Endodermal cell (in vitro differentiated cells): ENCODE measurements at places on chromosomes 13 and 19. TPM values are rescaled to one million over a fixed set of nuclear protein-coding genes. Genes with fewer than 3 reads are reported as not detected.

Gene SCAMP4
- total RNA-seq: 67.7 and 75.3 TPM in 2 replicates

Gene SPACA4
- not detected in 3 replicates for total RNA-seq

Gene NUFIP1
- total RNA-seq: 11.0 and 11.6 TPM in 2 replicates

- no peak overlapping the region for H3K4me3 ChIP-seq
- peaks cover 19% of the 10 kb centered on the region for H3K27me3 ChIP-seq
- no peak for DNase-seq
- no peaks in the 10 kb centered on the region for H3K36me3 ChIP-seq
Measured at GRCh38 chr19:51009061-51009891, 7.9 kb upstream of the KLK8 start.

- H3K4me1 ChIP-seq: no peaks in the 10 kb centered on the region
- H3K27ac ChIP-seq: no peak overlapping the region
- peak; percentile 41 for DNase-seq
- no peaks in the 10 kb centered on the region for H3K36me3 ChIP-seq
Measured at GRCh38 chr13:112325142-112325808, 50.9 kb upstream of the SPACA7 start.

GRCh38 chr19:48479686-48480085 lies 10.5 kb downstream of the CYTH2 start:
- no peak overlapping the region for H3K27ac ChIP-seq
- H3K36me3 ChIP-seq: peaks cover 56% of the 10 kb centered on the region
- no peak for DNase-seq
- no peak overlapping the region for H3K4me3 ChIP-seq
- H3K27me3 ChIP-seq: no peaks in the 10 kb centered on the region

- H3K4me3 ChIP-seq: no peak overlapping the region
- H3K27ac ChIP-seq: no peak overlapping the region
- no peaks in the 10 kb centered on the region for H3K27me3 ChIP-seq
Measured at GRCh38 chr13:47853236-47853635, 147.8 kb downstream of the SUCLA2 start.

DNA sequence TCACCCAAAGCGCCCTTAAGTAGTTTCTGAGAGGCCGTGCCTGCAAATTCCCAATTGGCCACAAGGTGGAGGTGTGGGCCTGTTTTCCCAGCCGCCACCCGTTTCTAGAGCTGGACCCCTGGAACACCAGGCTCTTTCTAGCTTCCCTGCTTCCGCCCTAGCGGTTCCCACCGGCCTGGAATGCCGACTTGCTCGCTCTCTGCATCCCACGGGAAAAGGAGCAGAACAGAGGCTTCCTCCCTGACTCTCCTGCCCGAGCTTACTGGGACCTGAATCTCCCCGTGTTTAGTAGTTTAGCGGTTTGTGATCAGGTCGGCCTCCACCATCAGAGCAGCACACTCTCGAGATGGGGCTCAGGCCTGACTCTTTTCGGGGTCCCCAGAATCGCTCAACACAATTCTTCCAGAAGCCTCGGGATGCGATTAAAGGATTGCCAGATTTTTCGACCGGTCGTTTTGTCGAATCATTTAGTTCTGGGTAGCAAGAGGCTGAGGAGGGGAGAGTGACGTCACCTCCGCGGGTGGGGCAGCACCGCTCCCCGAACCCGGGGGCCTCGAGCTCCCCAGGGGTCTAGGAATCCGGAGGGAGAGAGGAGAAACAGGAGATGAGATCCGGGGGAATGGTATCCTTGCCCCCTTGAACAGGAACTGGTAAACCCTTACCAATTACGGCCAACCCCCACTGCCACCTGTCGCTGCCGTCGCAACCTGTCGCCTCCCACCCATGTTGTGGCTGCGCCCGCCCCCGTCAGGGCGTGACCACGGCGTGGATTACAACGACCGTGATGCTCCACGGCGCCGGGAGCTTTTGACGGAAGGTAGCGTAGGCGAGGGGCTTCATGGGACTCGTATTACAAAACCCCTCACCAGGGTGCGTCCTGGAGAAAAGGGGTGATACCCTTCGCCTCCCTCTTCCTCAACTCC lies 8.0 kb downstream of the NAPSA start:
- no peaks in the 10 kb centered on the region for H3K27me3 ChIP-seq
- no peak overlapping the region for H3K27ac ChIP-seq
- H3K4me3 ChIP-seq: no peak overlapping the region
- H3K4me1 ChIP-seq: no peaks in the 10 kb centered on the region
- DNase-seq: peak; percentile 93

DNA sequence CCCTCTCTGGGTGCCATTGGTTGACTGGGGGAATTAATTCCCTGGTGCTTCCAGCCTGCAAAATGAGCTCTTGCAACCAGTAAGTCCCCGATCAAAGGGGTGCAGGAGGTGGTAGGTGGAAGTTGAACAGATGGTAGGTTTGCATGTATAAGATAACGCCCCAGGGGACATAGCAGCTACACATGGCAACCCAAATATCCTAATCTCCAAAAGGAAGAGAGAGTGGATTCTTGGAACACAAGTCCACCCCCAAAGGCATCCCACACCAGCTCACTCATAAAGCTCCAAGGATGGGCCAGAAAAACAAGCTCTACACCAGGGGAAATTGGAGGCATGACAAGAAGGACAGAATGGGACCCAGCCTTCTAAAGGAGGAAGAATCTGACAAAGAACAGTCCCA lies 4.8 kb downstream of the CD209 start:
- no peak overlapping the region for H3K27ac ChIP-seq
- H3K4me3 ChIP-seq: no peak overlapping the region
- no peak for DNase-seq
- H3K4me1 ChIP-seq: no peaks in the 10 kb centered on the region

- no peaks in the 10 kb centered on the region for H3K36me3 ChIP-seq
- no peaks in the 10 kb centered on the region for H3K4me1 ChIP-seq
Measured at GRCh38 chr13:43838909-43839308, 40.6 kb downstream of the CCDC122 start.
